T-helper 17 cell (primary cell): ENCODE measurements at places on chromosomes 1 and 21.
A peak's percentile ranks its signal among the peaks of the same experiment; 100 is the strongest.

DNA sequence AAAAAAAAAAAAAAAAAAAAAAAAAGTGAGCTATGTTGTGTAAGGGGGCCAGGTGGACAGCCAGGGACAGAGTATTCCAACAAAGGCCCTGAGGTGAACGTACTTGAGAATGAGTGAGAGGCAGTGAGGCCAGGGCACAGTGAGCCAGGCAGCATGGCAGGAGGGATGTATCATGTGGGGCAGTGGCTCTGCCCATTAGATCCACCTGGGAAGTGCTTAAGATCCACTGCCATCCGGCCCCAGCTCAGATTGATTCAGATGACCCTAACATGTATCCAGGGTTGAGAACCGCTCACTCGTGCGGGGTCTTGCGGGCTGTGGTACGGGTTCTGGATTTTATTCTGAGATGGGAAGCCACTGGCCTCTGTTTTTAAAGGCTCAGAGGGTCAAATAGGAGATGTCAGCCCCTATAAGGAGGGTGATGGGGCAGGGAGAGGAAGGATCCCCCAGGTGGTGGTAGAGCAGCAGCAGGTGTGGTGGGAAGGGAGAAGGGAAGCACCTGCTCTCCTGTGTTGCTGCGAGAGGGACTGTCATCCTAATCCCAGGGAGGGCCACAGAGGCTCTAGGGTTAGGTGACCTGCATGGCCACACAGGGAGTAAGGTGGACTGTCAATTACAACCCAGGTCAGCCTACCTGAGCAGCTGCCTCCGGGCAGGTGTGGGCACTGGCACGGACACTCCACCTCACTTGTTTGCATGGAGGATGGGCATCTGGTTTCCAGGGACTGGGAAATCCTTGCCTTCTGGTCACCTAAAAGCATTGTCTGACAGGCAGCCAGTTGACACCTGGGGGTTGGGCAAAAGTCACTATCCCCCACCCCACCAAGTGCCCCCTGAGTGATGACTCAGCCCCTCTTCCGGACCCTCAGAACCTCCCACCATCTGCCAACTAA lies 31.6 kb downstream of the CDK18 start:
- no peak for DNase-seq

- DNase-seq, result no peak
Observed at GRCh38 chr1:150282558-150282958, 204 bp downstream of the CIART start.

GRCh38 chr1:109847251-109847650 lies 63.4 kb upstream of the CSF1 start:
- no peak for DNase-seq

GRCh38 chr1:29235955-29236711 lies at the start of gene PTPRU:
PTPRU (plus strand) TSS chr1:29236522; CDS start chr1:29236645, 123 bp downstream.
- peak; percentile 79 for DNase-seq
